ENCODE measurements at places on chromosomes 2 and 18.

GRCh38 chr2:139721411-139721995, 941.3 kb upstream of the NXPH2 start:
- DNase-seq: no peak

DNA sequence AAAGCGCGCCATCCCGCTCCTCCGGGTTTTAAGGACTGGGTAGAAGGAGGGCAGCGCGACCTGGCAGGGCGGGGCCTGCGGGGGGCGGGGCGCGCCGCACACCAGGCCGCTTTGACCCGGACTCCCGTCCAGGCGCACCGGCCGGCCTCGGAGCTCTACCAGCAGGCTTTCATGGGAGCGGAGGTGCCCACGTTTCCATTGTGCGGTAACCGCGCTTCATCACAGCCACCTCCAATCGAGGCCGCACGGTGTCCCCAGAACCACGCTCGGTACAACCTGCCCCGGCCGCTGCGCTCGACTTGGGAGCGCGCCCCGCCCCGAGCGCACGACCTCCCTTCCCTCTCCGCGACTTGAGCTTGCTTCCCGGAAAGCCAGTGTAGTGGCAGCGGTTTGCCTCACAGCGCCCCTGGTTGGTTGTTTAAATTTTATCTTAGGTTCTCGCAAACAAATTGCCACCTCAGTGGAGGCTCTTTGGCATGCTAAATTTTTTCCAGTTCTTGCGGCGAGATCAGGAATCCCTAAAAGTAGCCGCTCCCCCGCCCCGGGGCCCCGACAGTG, 280 bp upstream of the CYP1B1 start:
- peak; percentile 66 for DNase-seq

DNA sequence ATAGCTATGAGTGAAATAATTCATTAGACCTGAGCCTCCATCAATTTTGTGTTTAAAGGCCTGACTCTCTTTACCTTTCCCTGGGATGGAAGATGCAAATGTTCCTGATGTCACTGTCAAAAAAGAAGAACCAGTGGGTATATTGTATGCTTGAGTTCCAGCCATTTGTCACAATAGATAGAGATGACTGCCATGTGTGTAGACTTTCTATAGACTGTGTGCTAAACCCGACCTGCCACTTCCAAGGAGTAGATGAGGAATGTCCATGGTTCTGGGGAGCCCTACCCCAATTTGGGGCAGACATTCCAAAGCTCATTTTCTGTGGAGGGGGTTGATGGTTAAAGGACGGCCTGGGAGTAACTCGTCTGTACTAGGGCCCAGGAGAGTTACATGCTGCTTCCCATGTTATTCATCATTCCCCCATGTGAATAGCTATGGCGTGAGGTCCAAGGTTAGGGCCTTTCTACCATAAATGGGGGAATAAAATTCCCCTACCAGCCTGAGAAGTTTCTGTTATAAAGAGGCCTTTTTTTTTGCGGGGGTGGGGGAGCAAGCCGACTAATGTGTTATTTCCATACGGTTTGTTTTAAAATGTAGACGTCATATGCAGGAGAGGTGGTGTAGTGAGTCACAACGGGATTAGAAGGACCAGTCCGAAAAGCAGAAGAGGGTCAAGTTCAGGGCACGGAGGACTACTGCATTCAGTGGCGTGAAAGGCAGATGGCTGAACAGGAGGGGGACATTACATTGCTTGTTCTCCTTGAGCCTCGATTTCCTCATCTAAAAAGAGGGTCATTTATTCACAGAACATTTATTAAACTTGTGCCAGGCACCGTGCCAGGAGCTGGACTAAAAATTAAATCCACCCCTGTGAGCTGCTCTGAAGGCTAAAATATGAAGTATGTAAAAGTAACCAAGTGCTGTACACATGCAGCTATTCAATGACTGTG, 24.0 kb downstream of the IL1B start:
- no peak for DNase-seq

- no peak for DNase-seq
These were observed 23.7 kb downstream of the METTL4 start for GRCh38 chr18:2547477-2548087.

DNA sequence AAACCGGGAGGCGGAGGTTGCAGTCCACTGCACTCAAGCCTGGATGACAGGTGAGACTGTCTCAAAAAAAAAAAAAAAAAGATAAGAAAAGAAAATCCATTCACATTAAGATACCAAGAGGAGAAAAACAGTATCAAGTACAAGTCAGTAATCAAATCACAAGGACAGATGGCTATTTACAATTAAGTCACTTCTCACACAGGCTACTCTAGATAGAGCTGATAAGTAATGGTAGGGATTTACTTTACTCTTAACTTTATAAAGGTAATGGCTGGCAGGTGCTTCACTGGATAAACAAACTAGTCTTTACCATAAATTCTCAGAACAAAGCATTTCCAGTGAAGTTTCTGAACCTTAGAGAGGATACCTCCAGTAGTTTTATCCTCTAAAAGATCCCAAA, 11.5 kb downstream of the SF3B1 start:
- DNase-seq: no peak

DNA sequence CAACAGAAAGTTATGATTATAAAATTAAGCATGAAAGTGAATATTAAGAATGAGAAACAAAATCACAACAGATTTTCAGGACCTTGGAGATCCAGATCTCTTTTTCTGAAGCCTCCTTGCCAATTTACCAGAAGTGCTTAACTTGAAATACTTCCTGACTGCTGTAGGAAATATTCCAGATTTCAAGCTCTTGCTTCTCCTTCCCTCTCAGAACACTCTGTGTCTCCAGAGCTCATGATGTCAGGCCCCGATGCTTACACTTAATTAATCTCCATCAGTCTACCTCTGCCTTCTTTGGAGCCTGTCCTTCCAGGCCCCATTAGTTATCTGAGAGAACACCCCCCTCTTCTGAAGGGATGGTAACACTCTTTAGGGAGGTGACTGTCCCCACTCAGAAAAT, 20.7 kb upstream of the NT5C1B start:
- no peak for DNase-seq

DNA sequence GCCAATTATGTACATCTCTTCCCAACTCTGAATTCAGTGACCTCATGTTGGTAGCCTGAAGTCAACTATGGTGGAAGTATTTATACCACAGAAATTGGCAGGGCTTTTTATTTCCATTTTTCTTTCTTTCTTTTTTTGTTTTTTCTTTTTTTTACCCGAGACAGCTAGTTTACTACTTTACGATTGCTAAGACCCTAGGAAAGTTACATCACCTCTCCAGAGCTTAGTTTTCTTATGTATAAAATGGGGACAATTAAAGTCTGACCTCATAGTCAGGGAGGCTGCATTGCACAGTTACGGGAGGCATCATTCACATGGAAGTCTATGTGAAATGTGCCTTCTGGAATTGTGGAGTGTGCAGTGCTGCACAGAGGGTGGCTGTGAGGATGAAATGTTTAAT, 194.3 kb downstream of the MTX2 start:
- no peak for DNase-seq

DNA sequence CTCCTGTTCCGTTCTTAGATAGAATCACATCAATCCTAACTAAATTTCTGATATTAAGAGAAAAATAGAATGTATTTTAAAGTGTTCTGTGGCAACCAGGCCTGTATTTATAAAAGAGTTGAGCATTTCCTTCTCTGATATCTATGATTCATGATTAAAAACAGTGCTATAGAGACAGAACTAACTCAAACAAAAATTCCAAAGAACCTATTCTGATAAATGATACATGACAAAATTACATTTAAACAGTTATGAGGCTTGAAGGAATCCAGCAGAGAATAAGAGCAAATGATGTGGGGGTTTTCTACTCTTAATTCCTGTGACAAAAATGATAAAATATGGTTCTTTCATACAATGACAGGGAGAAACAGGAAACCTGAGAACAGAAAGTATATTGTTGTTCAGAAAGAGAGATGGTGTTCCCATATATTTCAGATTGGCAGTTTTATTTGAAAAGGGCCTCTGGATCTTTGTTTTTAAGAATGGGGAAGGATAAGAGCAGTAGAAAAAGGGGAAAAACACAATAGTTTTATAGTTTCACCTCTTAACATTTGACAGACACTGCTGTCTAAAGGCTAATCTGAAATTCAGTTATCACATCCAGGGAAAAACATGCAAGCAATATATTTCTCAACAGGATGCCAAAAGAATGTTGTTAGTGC, 944.3 kb downstream of the LRP1B start:
- DNase-seq: no peak

DNA sequence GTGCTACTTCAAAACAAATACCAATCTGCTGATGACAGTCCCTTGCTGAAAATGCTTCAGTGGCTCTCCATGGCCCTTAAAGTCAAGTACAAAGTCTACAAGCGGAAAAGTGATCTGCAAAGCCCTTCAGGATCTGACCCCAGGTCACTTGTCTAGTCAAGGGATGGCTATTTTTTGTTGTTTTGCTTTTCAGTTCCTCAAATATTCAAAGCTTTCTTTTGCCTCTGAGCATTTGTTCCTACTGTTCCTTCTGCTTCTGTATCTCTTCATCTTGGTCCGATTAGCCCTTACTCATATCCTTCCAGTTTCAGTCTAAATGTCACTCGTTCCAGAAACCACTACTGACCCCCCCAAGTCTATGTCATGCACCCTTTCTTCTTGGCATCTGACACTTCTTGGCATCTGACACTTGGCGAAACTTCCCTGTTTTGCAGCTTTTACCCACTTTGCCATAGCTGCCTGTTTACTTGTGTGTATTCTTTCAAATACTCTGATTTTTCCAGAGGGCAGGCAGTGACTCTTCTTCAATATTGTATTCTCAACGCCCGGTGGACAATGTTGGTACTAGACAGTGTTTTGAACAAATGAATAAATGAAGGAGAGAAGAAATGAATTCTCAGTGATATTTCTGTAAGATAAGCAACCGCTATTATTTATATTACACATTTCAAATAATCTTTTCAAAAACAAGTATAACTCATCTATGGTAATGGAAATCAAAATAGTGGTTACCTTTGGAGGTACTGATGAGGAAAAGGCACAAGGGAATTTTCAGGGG, 175.9 kb upstream of the FN1 start:
- no peak for DNase-seq

- DNase-seq: no peak
These were observed at the start of gene MAP3K19 for GRCh38 chr2:135047300-135047699. TSS of gene MAP3K19 (minus strand) at chr2:135047447. CDS start at chr2:135024647, 22,800 bp downstream.

DNA sequence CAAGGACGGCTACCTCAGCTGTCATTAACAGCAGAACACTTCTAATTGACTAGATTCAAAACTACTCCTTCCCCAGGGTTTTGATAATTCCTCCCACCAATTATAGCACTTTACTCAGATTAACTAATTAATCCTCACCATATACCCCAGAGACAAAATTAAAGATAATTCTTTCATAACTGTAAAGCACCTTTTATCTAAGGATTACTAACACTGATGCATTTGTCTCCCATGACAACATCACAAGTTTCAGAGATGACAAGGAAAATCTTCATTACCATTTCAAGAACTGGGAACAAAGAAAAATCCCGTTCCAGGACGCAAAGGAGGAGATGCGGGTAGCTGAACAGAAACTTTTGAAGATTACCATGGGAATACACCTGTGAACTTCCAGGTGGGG, 129.4 kb upstream of the ITGA6 start:
- DNase-seq: no peak

DNA sequence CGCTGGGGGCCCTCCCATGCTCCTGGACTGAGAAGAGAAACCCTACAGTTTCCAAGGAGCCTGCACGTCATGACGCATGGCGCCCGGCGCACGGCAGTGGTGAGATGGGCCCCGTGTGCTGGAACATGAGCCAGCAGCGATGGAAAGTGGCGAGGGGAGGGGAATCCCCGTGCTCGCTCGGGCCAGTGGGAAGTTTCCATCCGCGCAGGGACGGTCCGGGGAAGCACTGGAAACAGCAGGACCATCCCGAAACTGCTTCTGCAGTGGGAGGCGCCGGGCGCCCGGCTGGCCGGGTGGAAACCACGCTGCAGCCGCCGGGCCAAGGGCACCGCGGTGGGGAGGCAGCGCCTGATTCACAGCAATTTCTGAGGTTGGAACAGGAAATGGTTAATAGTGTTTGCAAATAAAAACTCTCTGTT, 4.9 kb upstream of the PDCD1 start:
- DNase-seq: peak; percentile 45

DNA sequence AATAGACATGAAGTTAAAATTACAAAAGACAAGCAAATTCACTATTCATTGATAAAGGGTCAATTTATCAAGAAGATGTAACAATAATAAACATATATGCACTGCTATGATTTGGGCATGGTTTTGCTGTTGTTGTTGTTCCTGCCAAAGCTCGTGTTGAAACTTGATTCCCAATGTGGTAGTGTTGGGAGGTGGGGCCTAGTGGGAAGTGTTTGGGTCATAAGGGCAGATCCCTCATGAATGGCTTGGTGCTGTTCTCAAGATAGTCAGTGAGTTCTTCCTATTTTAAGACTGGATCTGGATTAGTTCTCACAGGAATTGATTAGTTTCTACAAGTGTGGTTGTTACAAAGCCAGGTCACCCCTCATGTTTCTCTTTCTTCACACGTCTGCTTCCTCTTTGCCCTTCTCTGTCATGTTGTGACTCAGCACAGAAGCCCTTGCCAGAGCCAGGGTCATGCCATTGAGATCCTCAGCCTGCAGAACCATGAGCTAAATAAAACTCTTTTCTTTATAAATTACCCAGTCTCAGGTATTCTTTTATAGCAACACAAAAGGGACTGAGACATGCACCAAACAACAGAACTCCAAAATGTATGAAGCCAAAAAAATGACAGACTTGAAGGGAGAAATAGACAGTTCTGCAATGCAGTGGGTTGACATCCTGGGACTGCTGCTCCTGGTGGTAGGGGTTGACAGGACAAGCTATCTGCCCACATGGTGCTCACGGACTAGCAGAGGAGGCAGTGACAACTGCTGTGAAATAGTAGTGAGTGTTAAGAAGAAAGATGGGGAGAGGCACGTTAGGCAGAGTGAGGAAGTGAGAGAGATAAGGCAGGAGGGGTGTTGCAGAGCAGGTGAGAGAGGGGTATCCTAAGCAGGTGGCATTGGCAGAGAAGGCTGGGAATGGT, 18.6 kb upstream of the SKA1 start:
- DNase-seq: no peak
